MCF 10A (cell line): ENCODE measurements at places on chromosomes 16 and 17.

- no peak for DNase-seq
These were observed 159.7 kb downstream of the RBFOX3 start for GRCh38 chr17:79451167-79451566.

- DNase-seq, result no peak
These were observed 502.4 kb upstream of the CDH11 start for GRCh38 chr16:65624229-65624628.

DNA sequence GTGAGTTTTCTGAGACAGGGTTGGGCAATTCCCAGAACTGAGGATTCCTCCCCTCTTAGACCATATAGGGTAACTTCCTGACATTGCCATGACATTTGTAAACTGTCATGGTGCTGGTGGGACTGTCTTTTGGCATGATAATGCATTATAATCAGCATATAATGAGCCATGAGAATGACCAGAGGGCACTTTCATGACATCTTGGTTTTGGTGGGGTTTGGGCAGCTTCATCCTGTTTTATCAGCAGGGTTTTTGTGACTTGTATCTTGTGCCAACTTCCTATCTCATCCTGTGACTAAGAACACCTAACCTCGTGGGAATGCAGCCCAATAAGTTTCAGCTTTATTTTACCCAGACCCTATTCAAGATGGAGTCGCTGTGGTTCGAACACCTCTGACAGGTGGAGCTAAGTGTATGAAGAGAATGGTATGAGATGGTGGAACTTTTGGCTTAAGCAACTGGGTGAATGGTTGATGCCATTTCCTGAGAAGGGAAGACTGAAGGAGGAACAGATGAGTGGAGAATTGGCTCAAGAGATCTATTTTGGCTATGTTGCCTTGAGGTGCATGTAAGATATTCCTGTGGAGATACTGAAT is 217.3 kb downstream of the RAB11FIP4 start:
- DNase-seq, result no peak

- peak; percentile 70 for DNase-seq
These were observed 43.9 kb downstream of the PITPNC1 start for GRCh38 chr17:67420994-67421393.

GRCh38 chr17:82457929-82458178 is 687 bp upstream of the NARF start:
- DNase-seq, result no peak

DNA sequence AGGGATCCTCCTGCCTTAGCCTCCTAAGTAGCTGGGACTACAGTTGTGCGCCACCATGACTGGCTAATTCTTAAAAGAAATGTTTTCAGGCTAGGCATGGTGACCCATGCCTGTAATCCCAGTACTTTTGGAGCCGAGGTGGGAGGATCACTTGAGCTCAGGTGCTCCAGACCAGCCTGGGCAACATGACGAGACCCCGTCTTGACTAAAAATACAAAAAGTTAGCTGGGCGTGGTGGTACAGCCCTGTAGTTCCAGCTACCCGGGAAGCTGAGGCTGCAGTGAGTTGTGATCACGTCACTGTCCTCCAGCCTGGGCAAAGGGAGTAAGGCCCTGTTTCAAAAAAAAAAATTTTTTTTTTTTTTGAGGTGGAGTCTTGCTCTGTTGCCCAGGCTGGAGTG is 173.1 kb downstream of the SEC14L1 start:
- DNase-seq, result no peak
